ENCODE measurements at places on chromosomes 5 and 9.

GRCh38 chr9:115209601-115210306, 91.8 kb upstream of the TNC start:
- no peak for DNase-seq

- no peak for DNase-seq
Observed at GRCh38 chr9:108271236-108271635, 584.5 kb downstream of the ACTL7B start.

- DNase-seq, result no peak
Observed at GRCh38 chr5:169719360-169720314, 82.6 kb downstream of the DOCK2 start.

- DNase-seq, result no peak
Observed at GRCh38 chr9:35488021-35488420, 1.9 kb upstream of the RUSC2 start.

All from stimulated activated CD8-positive, alpha-beta memory T cell treated with anti-CD3 and anti-CD28 coated beads, Interleukin-4, amount 100 ng/mL, for 1 hour (primary cell).